ENCODE measurements at places on chromosomes 5 and 9.
A peak's percentile ranks its signal among the peaks of the same experiment; 100 is the strongest.

- DNase-seq = no peak
These were observed 62.0 kb downstream of the TMC1 start for GRCh38 chr9:72583370-72583769.

- DNase-seq = no peak
These were observed 471.3 kb downstream of the LRRC70 start for GRCh38 chr5:63049935-63050334.

- no peak for DNase-seq
These were observed 30.0 kb downstream of the S1PR3 start for GRCh38 chr9:89021154-89021803.

DNA sequence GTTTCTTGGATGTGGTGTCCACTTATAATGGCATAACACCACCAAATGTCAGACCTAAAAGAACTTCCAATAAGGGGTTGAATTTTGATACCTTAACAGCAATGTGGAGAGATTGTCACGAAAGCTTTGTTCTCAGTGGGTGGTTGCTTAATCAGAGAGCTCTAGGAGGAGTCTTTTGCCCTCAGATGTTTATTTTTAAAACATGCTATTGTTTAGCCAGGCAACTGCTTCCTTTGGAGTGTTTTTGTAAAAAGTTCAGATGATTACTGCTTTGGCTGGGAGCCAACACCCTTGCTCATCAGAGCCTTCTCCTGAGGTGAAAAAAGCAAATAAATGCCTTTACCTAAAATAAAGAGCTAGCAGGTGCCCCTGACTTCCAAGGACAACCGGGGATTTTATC, 65.0 kb downstream of the SLC1A1 start:
- no peak for DNase-seq

GRCh38 chr9:75639971-75640610, 250.4 kb upstream of the PCSK5 start:
- no peak for DNase-seq

- peak; percentile 39 for DNase-seq
These were observed 24.0 kb downstream of the PTGES2 start for GRCh38 chr9:128103589-128103962.

DNA sequence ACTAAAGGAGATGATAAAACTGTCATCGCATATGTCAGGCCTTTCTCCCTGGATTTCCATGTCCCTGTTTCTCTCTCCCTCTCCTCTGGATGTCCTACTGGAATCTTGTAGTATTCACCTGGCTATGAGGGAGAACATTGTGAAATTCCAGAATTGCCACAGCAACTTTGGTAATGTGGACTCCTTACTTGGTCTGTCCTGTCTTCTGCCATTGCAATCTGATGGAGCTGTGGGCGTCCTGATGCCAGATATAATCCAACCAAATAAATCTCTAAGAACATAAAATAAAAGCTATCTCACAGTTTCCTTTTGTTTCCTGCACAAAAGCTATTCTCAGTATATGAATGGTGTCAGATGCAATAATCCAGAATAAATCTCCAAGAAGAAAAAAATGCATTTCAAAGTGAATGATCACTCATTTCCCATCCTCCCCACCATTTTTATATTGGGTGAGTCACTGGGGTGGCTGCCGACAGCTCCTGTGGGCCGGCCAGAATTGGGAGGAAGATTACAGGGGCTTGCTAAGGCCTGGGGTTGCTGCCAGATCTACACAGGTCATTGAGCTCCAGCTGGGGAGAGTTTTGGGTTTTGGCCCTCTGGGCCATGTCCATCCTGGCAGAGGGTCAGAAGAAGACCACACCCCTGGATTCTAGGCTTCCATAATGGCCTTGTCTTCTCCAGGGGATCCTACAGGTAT, 160.7 kb upstream of the PITX1 start:
- no peak for DNase-seq

DNA sequence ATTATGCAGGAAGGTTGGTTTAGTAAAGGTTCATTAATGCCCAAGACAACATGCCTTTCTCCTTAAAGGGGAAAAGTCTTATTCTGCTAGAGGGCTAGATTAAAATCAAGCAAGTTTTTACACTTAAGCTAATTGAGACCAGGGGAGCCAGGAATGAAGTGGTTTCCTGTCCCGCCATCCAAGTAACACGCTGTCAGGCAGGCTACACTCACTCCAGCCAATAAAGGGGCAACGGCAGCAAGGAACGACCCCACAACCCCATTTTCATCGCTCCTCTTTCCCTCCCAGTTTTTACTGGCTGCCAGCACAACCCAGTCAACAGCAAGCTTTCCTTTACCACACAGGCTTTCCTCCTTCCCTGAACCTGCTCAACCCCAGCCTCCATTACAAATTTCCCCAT, 225.1 kb downstream of the DCP2 start:
- DNase-seq = no peak

- no peak for DNase-seq
These were observed 75.2 kb downstream of the PDE6A start for GRCh38 chr5:149869411-149869821.

GRCh38 chr5:6750142-6750840, 37.1 kb downstream of the TENT4A start:
- no peak for DNase-seq

- no peak for DNase-seq
These were observed 21.2 kb upstream of the ARL14EPL start for GRCh38 chr5:116011046-116011445.

DNA sequence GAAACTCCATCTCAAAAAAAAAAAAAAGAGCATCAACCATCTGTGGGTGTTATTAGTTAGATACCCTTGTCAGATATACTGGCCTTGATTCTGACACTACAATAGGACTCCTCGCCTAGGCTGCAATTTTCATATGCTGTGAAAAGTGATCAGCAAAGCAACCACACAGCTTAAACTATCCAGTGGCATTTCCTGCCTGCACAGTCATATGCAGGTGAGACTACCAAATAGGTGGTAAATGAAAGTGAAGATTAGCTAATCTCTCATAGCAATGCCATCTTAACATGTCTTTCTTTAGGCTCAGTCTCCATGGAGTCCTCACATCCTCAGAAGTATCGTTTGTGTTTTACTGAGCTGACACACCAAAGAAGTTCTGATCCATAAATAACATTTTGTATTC, 40.8 kb downstream of the GRAMD2B start:
- DNase-seq = no peak

- no peak for DNase-seq
These were observed 112.8 kb downstream of the EMB start for GRCh38 chr5:50328193-50328729.

DNA sequence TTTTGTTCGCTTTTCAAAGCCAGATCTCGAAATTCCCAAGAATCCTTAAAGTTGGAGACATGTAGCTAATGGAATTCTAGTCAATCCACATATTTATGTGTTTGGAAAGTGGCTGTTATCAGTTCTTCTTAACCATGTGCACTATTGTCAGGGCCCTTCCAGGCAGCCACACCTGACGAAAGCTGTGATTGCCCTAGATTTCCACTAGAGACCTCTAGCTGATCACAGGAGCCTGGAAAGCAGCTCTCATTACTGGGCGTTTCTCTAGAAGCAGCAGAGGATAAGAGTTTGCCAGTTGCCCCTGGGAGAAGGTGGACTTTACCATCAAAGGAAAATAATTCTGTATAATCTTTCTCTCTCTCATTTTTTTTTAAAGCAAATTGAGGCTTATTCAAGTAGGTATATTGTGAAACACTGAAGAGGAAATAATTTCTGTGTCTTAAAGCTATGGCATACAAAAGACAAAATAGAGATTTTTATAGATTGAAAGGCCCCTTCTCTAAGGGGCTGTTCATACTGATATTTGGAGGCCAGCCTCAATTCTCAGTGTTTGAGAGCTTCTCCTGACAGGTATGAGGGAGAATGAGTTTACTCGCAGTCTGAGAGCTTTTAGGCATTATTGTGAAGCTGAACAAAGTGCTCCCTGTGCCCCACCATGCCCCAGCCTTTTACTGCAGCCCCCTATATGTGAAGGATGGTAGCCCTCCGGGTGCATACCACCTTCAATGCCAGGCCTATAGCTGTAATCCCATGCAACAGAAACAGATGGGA, 405.4 kb upstream of the ACTBL2 start:
- DNase-seq = no peak

- no peak for DNase-seq
These were observed 98.6 kb upstream of the HMHB1 start for GRCh38 chr5:143713047-143714003.

DNA sequence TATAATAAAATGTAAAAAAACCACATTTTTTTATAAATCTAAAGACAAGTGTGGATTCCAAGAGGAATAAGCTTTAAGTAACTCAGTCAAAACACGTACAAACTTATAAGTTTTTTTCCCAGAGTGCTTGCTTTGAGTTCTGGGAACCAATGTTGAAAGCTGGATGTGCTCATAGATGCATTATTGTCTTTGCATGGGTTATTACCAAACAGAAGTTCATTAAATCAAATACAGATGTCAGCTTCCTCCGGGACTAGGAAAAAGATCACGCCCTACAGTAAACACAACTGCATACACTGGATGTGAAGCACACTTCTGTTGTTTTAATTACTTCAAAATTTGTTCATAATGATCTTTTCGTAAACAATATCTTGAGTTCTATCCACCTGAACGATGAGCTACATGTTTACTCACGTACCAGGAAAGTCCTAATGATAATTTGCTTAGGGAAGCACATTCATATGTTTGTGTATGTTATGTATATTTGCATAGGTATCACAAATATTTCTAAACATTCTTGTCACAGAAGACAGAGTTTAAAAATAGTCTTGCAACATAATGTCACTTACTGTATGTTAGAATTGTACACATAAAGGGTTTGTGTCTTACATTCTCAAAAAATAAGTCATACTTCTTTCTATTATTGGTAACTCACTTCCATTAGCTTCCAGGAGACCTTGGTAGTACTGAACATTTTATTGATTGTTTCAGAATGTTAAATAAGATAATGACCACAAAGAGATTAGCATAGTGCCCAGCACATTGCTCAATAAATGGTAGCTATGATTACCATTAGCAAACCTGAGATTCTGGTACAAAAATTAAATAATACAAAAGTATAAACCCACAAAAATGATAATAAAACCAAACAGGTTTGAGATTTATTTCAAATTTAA, 427.4 kb downstream of the CETN3 start:
- DNase-seq = no peak

- no peak for DNase-seq
These were observed 391 bp downstream of the RALGDS start for GRCh38 chr9:133120501-133121197.

- DNase-seq = no peak
These were observed 170.9 kb downstream of the TMEM38B start for GRCh38 chr9:105865285-105865684.

GRCh38 chr5:78594610-78595457, 53.7 kb downstream of the LHFPL2 start:
- no peak for DNase-seq

DNA sequence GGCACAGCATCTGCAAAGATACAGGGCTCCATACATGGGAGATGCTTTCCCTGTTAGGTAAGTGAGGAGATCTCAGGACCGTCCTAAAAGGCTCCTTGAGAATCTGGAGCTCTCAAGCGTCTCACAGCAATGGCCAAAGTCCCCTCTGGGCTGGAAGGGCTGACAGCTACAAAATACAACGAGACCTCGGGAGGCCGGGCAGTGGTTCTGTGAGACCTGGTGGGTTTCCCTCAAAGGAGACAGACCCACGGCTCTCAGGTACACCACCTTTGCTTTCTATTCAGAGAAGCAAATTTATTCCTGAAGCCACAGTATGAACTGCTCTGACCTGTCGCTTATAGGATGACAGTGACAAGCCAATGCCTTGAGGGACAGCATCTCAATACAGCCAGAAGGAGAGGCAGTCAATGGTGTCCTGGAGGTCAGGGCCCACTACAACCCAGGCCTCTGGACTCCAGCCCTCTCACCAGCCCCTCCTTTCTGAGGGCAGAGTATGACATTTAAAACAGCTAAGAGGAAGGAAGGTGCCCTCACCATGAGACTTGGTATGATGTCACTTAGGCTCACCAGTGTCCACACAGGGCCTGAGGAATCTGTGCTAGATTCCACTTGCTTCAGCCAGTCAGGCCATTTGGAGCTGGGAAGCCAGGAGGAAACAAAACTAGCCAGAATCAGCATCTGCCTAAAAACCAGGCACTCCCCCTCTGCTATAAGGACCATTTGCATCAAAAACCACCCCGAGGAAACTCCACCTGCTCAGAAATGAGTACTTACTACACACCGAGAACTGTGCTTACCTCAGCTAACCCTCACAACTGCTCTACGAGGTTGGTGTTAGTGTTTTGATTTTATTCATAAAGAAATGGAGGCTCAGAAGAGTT, 86.5 kb upstream of the FSTL4 start:
- no peak for DNase-seq

DNA sequence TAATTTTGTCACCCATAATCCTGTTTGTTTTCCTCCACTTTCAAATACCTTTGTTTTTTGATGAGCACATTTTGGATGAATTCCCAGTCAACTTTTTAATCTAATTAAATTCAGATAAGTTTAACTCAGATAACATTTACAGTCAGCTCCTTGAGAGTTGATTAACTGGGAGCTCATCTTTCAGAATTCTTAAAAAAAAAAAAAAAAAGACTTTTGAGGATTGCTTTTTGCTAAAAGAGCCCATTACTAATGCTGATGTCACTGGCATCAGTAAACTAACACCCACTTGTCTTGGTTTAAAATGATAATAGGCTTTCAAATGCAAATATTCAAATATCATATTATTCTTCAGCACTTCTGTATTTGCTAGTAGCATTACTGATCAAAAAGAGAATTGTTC, 47.1 kb upstream of the NFIB start:
- no peak for DNase-seq

DNA sequence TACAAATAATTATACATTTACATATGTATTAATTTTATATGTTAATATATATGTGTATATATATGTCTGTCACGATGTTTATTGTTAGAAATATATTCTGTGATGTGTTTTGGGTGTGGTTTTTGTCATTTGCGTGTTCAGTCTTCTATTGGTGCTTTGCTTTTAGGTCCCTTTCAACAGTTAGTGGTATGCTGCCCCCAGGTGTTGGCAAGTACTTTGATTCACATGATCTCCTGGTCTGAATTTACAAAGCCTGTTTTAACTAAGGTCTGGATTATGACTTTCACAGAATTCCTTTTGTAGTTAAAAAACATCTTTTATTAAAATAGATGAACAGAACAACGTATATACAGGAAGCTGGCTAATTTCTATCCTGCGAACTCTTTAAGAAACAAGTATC, 271.5 kb downstream of the CCDC171 start:
- no peak for DNase-seq

GRCh38 chr9:131727184-131727759, 12.6 kb downstream of the RAPGEF1 start:
- DNase-seq = no peak

DNA sequence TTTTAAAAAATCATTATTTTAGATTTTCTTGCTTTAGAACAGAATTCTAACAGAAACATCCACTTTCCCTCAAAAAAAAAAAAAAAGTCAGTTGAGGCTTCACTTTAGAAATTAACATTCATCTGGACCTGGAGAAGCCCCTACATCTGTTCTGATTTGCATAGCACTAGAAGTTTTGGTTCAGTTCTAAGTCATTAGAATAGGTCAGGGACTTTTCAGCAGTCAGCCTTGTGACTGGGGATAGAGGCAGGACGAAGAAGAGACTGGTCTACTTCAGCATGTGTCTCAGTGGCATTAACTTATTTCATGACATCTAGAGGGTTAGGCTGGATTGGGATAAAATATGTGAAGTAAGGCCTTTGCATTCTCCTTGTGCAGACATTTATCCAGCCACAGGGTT, 215.8 kb upstream of the DAB2 start:
- no peak for DNase-seq

- DNase-seq = no peak
These were observed 180.8 kb downstream of the LURAP1L start for GRCh38 chr9:12955510-12956163.

All from activated CD4-positive, alpha-beta T cell treated with anti-CD3 and anti-CD28 coated beads, Interleukin-2, amount 50 U/mL, for 4 hours (primary cell).